ENCODE measurements at places on chromosomes 11 and 22. TPM values are rescaled to one million over a fixed set of nuclear protein-coding genes. Genes with fewer than 3 reads are reported as not detected.

DNA sequence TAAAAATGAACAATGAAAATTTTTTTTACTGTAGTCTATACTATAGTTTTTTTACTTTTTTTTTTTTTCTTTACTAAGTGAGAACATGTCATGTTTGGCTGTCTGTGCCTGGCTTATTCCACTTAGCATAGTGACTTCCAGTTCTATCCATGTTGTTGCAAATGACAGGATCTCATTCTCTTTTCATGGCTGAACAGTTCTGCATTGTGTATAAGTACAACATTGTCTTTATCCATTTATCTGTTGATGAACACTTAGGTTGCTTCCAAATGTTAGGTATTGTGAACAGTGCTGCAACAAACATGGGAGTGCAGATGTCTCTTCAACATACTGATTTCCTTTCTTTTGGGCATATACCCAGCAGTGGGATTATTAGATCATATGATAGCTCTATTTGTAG is 88.1 kb upstream of the CCDC90B start:
- no peak overlapping the region for H3K4me3 ChIP-seq
- no peaks in the 10 kb centered on the region for H3K36me3 ChIP-seq
- H3K4me1 ChIP-seq = no peaks in the 10 kb centered on the region
- no peak for DNase-seq
- no peaks in the 10 kb centered on the region for H3K27me3 ChIP-seq
- no peak overlapping the region for H3K27ac ChIP-seq

DNA sequence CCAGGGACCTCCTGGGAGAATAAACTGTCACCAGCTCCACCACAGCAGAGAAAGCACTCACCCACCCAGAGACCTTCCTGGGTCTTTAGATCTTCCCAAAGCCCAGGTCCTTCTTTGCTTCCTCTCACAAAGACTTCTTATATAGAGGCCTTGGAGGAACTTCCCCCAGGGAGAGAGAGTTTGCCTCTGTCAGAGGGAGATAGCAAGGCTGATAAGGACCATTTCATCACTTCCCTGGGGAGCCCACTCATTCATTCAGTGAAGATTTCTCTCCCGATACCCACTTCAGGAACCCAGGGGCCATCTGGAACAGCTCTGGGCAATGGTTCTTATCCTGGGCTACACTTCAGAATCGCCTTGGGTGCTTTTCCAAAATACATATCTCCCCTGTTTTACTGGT is at the start of gene PRG2:
Gene PRG2, minus strand, starts transcription at position 116 of the 400 bp plus-strand sequence. CDS start 706 bp downstream, outside the sequence.
- no peaks in the 10 kb centered on the region for H3K27me3 ChIP-seq
- no peak within 1 kb of the TSS for H3K27ac ChIP-seq
- H3K4me3 ChIP-seq = no peak within 1 kb of the TSS
- H3K4me1 ChIP-seq = no peaks in the 10 kb centered on the region
- H3K36me3 ChIP-seq = no peaks in the 10 kb centered on the region

DNA sequence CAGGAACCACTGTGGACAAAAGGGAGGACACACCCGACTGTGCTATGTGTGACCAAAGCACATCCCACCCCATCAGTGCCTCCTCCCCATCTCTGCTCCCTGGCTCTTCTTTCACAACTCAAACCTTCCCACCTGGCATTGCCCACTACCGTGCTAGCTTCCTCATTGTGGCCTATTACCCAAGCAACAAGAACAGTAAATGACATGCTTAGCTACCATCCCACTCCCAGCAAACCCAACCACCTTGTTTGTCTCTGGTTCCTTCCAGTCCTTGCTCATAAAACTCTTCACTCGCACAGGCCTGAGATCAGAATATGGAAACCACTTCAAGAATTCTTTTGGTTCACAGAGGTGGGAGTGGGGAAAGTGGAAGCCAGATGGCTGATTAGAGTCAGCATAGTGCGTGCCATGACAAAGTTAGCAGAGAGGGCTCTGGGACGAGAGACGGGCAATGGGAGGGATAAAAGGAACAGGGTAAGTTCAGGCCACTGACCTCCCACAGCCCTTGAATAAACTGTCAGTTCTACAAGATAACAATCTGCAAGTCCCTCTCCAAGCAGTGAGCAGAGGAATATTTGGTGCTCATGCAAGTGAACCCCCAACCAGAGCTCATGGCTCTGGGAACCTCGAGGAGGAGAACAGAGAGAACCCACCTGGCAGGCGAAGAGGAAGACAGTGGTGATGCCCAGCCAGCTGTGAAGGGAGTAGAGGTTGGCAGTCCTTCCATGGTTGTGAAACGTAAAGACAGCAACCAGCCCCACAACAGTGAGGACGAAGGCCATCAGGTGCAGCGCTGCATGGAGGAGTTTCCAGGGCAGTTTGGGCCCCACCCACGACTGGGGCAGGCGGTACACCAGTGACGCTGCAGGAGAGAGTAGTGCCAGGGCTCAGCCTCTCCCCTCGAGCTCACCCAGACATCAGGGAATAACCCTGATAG is 8.3 kb downstream of the CYB561A3 start:
- peaks cover 17% of the 10 kb centered on the region for H3K4me1 ChIP-seq
- H3K36me3 ChIP-seq = peaks cover 43% of the 10 kb centered on the region
- no peaks in the 10 kb centered on the region for H3K27me3 ChIP-seq
- DNase-seq = no peak
- no peak overlapping the region for H3K4me3 ChIP-seq
- H3K27ac ChIP-seq = no peak overlapping the region

- H3K4me3 ChIP-seq = peak overlapping the region; percentile 80
- no peaks in the 10 kb centered on the region for H3K27me3 ChIP-seq
- peak; percentile 55 for DNase-seq
- H3K4me1 ChIP-seq = peaks cover 26% of the 10 kb centered on the region
- H3K36me3 ChIP-seq = peaks cover 25% of the 10 kb centered on the region
Measured at GRCh38 chr22:38504731-38505540, 1.2 kb downstream of the DDX17 start.

GRCh38 chr11:84825106-84825660 is 802.0 kb downstream of the DLG2 start:
- no peaks in the 10 kb centered on the region for H3K4me1 ChIP-seq
- H3K27ac ChIP-seq = no peak overlapping the region
- H3K27me3 ChIP-seq = no peaks in the 10 kb centered on the region
- no peak overlapping the region for H3K4me3 ChIP-seq
- H3K36me3 ChIP-seq = no peaks in the 10 kb centered on the region

DNA sequence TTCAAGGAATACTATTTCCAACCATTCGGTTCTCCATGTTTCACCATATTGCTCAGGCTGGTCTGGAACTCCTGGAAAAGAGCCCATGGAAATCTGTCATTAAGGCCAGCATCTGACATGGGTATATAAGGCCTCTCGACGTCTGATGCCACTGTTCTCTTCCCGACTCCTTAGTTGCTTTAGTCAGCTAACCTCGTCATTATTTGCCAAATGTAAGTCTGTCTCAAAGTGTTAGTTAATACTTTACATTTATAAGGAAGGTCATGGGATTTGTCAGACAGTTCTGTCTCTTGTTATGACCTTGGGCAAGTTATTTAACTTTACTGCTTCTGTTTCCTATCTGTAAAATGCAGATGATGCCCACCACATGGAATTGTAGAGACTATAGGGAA is 1.6 kb downstream of the MRPL48 start:
- H3K36me3 ChIP-seq = no peaks in the 10 kb centered on the region
- peaks cover 14% of the 10 kb centered on the region for H3K4me1 ChIP-seq
- H3K4me3 ChIP-seq = no peak overlapping the region
- no peaks in the 10 kb centered on the region for H3K27me3 ChIP-seq

DNA sequence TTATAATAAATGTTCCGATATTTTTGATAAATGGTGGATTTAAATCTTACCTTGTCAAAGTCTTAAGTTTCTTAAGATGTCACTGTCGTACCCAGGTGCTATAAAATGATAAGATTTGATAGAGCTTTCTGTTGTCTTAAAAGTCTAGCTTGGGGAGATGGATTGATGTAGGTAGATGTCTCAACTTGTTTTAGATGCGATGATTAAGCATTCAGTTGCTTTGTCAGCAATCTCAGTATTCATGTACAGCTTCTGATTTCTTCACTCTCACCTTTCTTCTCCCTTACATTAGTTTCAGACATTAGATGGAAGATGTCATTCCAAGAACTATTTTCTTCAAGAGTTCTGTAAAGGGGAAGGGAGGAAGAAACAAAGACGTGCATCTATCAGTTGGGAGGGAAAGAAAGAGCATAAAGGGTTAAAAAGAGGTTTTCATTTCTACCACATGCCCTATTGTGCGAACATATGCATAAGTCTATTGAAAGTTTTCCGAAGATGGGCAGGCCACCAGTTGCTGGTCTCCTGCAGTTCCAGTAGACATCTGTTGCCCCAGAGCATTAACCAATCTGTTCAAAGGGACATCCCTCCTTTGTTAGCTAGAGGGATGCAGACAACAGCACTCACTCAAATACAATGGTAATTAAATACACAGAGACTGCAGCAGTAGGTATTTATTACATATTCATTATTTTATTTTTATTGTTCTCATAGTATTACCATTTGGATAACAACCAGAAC is 38.4 kb downstream of the ZC3H12C start:
- H3K4me1 ChIP-seq = no peaks in the 10 kb centered on the region
- no peak overlapping the region for H3K27ac ChIP-seq
- H3K4me3 ChIP-seq = no peak overlapping the region

- H3K4me3 ChIP-seq = no peak overlapping the region
- peaks cover 27% of the 10 kb centered on the region for H3K4me1 ChIP-seq
- no peak for DNase-seq
- no peaks in the 10 kb centered on the region for H3K27me3 ChIP-seq
Measured at GRCh38 chr11:75508051-75508561, 17.6 kb downstream of the GDPD5 start.

- no peak for DNase-seq
- H3K27ac ChIP-seq = no peak overlapping the region
- H3K4me1 ChIP-seq = no peaks in the 10 kb centered on the region
- H3K4me3 ChIP-seq = no peak overlapping the region
Measured at GRCh38 chr22:47835726-47836125, 1073.3 kb downstream of the TBC1D22A start.

GRCh38 chr11:78478536-78478935 is 60.9 kb upstream of the GAB2 start:
- no peak for DNase-seq
- H3K4me3 ChIP-seq = no peak overlapping the region
- peaks cover 2% of the 10 kb centered on the region for H3K36me3 ChIP-seq
- H3K27me3 ChIP-seq = no peaks in the 10 kb centered on the region
- no peaks in the 10 kb centered on the region for H3K4me1 ChIP-seq

DNA sequence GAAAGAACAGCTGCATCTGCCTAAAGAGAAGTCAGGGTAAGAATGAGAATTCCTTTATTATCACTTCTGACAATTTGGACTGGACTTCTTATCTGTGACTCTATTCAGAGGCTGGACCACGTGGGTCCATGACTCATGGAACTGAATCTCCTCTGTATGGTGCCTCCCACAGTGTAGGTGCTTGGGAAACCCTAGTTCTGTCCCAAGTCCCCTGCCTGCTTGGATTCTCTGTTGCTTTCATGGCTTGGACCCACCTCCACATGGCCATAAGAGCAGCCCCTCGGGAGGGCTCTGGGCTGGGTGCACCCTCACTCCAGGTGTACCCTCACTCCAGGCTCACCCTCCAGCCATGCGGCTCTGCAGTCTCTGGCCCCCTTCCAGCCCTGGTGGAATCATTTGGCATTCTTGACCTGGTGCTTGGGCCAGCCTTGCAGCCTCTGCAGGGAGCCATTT is 153.4 kb downstream of the CACNA1I start:
- H3K27ac ChIP-seq = no peak overlapping the region
- no peaks in the 10 kb centered on the region for H3K36me3 ChIP-seq

DNA sequence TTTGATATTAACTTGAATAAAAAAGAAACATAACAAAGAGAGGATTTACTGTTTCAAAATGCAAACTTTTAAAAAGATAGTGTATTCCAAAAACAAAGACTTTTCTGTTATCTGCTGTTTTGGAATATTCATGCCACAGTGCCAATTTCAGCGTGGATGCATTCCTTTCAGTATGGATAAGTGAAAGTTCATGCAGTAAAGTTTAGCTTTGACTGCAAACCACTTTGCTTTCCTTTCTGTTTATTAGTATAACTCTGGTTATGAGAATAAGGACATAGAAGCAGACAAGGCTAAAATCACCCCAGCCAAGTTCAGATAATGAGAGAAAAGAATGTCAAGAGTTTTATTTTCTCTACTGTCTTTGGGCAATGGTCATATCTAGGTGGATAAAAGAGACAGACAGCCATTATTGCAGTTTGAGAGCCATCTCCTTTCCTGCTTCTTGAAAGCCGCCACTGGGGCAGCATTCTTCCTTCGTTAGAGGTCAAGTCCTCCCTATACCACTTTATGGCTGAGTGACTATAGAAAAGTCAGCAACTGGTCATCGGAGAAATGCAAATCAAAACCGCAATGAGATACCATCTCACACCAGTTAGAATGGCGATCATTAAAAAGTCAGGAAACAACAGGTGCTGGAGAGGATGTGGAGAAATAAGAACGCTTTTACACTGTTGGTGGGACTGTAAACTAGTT is 82.4 kb upstream of the BLID start:
- peaks cover 3% of the 10 kb centered on the region for H3K27me3 ChIP-seq
- no peaks in the 10 kb centered on the region for H3K36me3 ChIP-seq
- no peaks in the 10 kb centered on the region for H3K4me1 ChIP-seq
- H3K27ac ChIP-seq = no peak overlapping the region
- H3K4me3 ChIP-seq = no peak overlapping the region
- DNase-seq = no peak

GRCh38 chr22:37674951-37675929 is at the start of gene LGALS1:
Gene LGALS1 (plus strand): TSS chr22:37675636. CDS start chr22:37675703, 67 bp downstream.
- H3K36me3 ChIP-seq = peaks cover 5% of the 10 kb centered on the region
- H3K27ac ChIP-seq = peak within 1 kb of the TSS; percentile 97
- no peaks in the 10 kb centered on the region for H3K27me3 ChIP-seq
- DNase-seq = peak; percentile 54

GRCh38 chr11:23959462-23959861 is 537.4 kb upstream of the LUZP2 start:
- H3K4me3 ChIP-seq = no peak overlapping the region
- H3K27me3 ChIP-seq = no peaks in the 10 kb centered on the region
- no peaks in the 10 kb centered on the region for H3K4me1 ChIP-seq
- H3K27ac ChIP-seq = no peak overlapping the region
- no peaks in the 10 kb centered on the region for H3K36me3 ChIP-seq
- no peak for DNase-seq

DNA sequence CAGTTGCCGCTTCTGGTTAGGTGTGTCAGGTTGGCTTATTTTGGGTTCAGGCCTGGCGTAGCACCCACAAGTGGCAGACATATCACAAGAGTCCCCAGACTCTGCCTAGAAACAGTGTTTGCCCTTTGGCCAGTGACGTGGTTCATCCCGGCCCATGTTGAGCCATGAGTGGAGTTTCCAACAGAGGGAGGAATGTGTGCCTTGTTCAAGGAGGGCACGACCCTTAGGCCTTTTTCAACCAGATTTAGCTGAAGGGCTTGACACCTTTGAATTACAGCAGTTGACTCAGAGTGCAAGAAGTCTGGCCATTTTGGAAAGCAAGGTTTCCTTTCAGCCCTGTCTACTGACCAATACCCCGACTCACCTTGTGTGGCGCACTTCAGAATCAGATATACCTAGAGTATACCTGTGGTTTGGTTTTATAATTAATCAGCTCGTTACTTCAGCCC is 15.1 kb upstream of the AIFM3 start:
- peaks cover 15% of the 10 kb centered on the region for H3K4me1 ChIP-seq
- H3K4me3 ChIP-seq = no peak overlapping the region
- no peaks in the 10 kb centered on the region for H3K27me3 ChIP-seq
- peaks cover 41% of the 10 kb centered on the region for H3K36me3 ChIP-seq

GRCh38 chr22:24554313-24555164 is at the start of gene GUCD1:
Gene GUCD1 (minus strand): TSS chr22:24555138. CDS start chr22:24554991, 147 bp downstream.
- peak within 1 kb of the TSS; percentile 88 for H3K4me3 ChIP-seq
- DNase-seq = no peak
- peaks cover 38% of the 10 kb centered on the region for H3K4me1 ChIP-seq
- peak within 1 kb of the TSS; percentile 87 for H3K27ac ChIP-seq
- peaks cover 18% of the 10 kb centered on the region for H3K36me3 ChIP-seq

OR51M1 gene
- total RNA-seq = not detected

PHF21B gene
- total RNA-seq = not detected

C1QTNF4 gene
- 2.0 TPM for total RNA-seq

SUSD2 gene
- 1.7 TPM for total RNA-seq

C11orf86 gene
- total RNA-seq = not detected

MMP26 gene
- not detected for total RNA-seq

MARK2 gene
- total RNA-seq = 80.2 TPM

FXYD2 gene
- total RNA-seq = 0.75 TPM

HBG2 gene
- total RNA-seq = not detected

TMEM45B gene
- total RNA-seq = not detected

OR52I1 gene
- not detected for total RNA-seq

Data from natural killer cell (primary cell).